ENCODE measurements at places on chromosomes 4 and X.
A peak's percentile ranks its signal among the peaks of the same experiment; 100 is the strongest.

- DNase-seq: no peak
Measured at GRCh38 chrX:33725535-33726210, 406.4 kb downstream of the FAM47A start.

- no peak for DNase-seq
Measured at GRCh38 chrX:88604433-88605221, 142.4 kb upstream of the CPXCR1 start.

DNA sequence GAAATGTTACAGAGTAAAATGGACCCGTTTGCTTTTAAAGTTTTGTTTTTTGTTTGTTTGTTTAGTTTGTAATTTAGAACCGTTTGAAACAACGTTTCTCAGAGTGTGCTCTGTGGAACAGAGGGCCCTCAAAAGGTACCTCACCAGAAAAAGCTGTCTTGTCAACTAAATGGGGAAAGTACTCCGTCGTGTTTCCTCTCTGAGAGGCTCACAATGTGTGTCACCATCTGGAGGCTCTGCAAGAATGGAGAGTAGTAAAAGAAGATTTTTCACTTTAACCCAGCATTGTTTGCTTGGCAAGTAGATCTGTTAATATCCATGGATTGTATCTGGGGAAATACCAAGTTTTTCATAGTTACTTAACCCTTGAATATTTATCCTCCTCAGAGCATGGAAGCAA lies 1.5 kb upstream of the ENPEP start:
- DNase-seq: no peak

GRCh38 chr4:88102026-88102425 lies 56.4 kb downstream of the ABCG2 start:
- DNase-seq: no peak

DNA sequence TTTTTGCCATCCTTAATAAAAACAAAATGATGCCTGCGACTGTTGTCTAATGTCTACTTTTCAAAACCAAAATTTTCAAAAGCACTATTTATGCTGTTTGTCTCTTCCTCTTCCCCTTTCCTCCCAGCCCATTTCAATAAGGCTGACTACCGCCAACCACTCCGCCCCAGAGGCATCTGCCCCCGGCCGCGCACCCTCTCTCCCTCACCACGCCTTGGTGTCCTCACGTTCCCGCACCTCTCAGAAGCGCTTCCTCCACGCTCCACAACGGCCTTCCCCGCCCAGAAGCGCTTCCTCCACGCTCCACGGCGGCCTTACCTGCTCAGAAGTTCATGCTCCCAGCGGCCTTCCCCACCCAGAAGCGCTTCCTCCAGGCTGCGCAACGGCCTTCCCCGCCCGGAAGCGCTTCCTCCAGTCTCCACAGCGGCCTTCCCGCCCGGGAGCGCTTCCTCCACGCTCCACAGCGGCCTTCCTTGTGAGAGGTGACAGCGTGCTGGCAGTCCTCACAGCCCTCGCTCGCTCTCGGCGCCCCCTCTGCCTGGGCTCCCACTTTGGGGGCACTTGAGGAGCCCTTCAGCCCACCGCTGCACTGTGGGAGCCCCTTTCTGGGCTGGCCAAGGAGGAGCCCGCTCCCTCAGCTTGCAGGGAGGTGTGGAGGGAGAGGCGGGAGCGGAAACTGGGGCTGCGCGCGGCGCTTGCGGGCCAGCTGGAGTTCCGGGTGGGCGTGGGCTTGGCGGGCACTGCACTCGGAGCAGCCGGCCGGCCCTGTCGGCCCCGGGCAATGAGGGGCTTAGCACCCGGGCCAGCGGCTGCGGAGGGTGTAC lies 490.4 kb upstream of the ZFP42 start:
- DNase-seq: no peak

DNA sequence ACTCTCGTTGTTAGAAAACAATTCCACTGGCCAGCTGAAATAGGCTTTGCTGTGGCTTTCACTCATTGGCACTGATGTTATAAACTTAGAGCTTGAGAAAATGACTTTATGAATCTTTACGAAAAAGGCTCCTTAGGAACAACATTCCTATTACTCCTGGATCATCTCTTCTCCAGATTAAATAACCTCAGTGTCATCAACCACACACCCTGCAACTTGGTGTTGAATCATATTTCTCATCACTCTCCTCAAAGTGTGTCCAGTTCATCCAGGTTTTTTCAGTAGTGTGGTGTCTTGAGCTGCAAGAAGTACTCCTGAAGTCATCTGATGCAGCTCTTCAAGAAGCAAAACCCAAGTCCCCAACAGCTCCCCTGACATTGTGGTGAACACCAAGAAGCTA lies 28.1 kb upstream of the ANOS1 start:
- DNase-seq: no peak

DNA sequence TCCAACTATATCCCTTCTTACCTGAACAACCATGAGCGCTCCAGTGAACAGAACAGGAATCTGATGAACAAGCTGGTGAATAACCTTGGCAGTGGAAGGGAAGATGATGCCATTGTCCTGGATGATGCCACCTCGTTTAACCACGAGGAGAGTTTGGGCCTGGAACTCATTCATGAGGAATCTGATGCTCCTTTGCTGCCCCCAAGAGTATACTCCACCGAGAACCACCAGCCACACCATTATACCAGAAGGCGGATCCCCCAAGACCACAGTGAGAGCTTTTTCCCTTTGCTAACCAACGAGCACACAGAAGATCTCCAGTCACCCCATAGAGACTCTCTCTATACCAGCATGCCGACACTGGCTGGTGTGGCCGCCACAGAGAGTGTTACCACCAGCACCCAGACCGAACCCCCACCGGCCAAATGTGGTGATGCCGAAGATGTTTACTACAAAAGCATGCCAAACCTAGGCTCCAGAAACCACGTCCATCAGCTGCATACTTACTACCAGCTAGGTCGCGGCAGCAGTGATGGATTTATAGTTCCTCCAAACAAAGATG lies 870.2 kb downstream of the ADGRL3 start:
- DNase-seq: no peak

DNA sequence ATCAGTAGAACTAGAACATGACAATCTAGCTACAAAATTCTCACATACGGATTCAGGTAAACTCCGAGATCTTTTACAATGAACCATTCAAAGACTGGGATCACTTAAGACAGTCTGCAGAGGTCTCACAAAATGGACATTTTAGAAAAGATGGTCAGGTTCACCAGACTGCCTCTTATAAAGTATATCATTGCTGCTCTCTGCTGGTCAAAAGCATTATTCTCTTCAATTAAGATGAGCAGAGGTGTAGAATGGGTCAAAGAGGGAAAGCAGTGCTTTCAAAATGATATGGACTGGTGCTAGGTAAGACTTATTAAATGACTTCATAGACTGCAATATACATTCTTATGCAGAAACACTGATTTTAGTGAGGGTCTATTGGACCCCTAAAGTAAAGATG lies 434.7 kb downstream of the PACRGL start:
- DNase-seq: no peak

GRCh38 chrX:78063687-78064086 lies 40.4 kb upstream of the PGK1 start:
- DNase-seq: no peak

DNA sequence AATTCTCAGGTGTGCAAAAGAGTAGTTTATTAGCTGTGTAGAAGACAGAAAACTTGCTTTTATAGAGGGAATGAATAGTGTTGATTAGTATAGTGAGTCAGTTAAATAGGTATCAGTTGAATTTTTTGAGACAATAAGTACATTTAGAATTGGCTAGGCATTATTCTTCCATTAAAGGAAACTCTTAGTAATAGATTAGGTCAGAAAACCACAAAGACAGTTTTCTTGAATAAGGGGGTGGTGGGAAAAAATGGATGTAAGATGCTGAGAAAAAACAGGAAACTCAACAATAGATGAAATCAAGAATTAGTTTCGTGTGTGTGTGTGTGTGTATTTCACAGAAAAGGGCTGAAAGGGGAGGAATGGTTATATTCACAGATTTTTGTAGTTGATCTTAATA lies 16.8 kb downstream of the CD38 start:
- no peak for DNase-seq

GRCh38 chr4:25638806-25639205 lies 16.8 kb upstream of the SLC34A2 start:
- DNase-seq: no peak

- no peak for DNase-seq
Measured at GRCh38 chrX:107834275-107835201, 8.9 kb downstream of the MID2 start.

GRCh38 chr4:6758728-6759127 lies 23.8 kb upstream of the KIAA0232 start:
- DNase-seq: no peak

DNA sequence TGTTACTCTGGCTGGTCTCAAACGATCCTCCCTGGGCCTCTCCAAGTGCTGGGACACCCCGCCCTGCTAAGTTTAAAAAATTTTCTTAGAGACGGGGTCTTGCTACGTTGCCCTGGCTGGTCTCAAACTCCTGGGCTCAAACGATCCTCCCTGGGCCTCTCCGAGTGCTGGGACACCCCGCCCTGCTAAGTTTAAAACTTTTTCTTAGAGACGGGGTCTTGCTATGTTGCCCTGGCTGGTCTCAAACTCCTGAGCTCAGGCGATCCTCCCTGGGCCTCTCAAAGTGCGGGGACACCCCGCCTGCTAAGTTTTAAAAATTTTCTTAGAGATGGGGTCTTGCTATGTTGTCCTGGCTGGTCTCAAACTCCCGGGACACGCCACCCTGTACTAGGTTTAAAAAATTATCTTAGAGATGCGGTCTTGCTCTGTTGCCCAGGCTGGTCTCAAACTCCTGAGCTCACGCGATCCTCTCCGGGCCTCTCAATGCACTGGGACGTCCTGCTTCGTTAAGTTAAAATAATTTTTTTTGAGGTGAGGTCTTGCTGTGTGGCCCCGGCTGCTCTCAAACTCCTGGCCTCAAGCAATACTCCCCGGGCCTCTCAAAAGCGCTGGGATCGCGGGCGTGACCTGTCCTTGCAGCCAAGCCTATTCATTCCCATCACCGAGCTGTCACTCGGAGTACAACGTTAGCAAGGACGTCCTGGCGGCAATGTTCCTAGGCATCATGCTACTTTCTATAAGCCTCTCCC lies 1.1 kb downstream of the SLC25A6 start:
- no peak for DNase-seq

- DNase-seq: no peak
Measured at GRCh38 chr4:52932591-52933470, 70.7 kb downstream of the RASL11B start.

DNA sequence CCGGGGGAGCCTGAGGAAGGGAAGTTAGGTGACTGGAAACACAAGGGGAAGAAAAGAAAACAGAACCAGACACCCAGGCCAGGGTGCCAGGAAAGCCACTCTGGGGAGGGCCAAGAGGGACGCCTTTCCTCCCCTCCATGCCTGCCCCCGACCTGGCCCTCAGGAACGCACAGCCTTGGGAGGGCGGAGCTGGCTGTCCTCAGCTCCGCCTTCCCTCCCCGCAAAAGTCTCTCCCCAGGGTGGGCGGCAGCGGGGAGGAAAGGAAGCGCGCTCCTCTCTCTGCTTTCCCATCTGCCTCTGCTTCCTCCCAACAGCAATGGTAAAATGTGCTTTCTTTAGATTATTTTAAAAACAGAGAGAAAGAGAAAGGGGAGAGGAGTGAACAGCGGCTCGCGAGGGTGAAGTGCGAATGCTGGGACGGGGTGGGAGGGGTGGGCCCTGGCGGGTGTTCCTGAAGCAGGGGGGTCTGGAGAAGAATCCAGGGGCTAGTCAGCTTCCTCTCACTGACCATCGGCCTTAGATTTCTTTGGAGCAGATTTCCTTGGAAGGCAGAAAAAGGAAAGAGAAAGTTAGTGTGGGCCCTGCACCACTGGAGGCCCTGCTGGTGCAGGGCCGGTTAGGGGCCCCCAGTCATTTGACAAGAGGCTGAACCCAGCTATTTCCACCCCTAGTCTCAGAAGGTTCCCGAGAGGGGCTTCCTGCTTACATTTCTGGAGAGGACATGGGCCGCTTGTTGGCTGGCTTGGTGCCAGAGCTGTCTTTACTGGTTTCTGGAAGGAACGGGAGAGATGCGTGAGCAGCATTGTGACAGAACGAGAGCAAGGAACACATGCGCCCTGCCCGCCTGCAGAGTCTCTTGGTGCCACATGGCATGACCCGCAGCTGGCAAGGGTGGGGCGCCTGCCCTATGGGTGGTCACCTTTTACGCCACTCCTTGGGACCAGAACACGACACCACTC lies 4.7 kb upstream of the RENBP start:
- DNase-seq: no peak

GRCh38 chr4:100113096-100113495 lies 77.2 kb downstream of the DDIT4L start:
- no peak for DNase-seq

- DNase-seq: no peak
Measured at GRCh38 chr4:102263024-102263787, 82.1 kb downstream of the SLC39A8 start.

DNA sequence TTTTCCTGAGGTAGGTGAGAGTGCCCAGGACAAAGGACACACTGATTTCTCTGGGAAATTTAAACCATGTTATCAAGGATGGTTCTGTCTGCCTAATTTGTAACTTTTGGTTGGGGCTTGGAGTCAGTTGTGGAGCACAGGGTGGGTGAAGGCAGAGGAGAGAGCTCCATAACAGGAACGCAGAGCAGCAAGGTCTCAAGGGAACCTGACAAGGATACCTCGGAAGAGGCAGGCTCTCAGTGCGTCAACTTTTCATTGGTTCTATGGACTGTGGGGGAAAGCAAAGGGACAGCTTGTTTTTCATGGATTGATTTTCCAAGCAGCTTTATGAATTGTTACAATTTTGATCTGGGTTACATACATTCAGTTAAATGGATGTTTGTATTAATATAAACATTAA lies 110.4 kb downstream of the SLIT2 start:
- no peak for DNase-seq

GRCh38 chr4:154565704-154566103 lies 2.9 kb downstream of the FGB start:
- no peak for DNase-seq

GRCh38 chrX:72276478-72276953 lies 532 bp downstream of the RPS4X start:
- no peak for DNase-seq

DNA sequence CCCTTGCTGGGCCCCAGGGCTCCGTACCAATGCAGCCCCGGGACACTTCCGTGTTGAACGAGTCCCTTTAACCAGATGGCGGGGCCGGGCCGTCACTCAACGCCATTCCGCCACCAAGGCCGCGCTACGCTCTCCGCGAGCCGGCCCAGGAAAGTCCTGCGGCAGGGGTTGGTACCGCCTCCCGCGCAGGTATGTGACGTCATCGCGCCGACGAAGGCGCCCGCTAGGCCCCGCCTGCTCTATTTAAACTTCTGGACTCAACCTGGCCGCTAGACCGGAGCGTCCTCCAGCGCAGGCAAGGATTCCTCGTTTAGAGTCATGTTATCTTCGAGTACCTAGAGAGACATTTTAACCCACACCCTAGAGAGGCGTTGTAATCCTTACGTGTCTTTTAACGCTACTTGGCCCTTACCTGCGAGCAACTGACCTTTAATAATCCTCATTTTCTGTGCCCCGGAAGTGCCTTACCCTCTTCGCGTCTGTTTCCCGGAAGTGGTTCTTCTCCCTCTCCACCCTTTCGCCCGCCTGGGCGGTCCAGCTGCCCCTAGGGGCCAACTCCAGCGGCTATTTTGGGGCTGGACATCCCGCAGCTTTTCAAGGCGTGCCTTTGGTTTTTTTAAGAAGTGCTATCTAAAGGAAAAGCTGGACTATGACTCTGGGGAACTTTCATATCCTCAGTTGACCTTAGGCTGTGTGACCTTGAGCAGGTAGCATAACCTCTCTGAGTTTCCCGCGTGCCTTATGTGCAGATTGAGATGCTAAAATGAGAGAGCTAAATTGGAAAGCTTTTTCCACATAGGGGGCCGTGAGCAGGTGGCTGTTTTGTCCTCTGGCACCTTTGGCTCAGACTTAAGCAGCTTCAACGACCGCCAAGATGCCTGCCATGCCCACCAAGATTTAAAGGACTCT lies at the start of gene PNPLA4:
TSS of gene PNPLA4 (minus strand) at position 155 of the 909 bp plus-strand sequence. CDS start 1,294 bp downstream, outside the sequence.
- DNase-seq: peak; percentile 73
